AG04450 (cell line): ENCODE measurements at places on chromosomes 3 and 15.

- no peak for DNase-seq
These were observed 12.7 kb upstream of the FGD5 start for GRCh38 chr3:14805961-14806537.

GRCh38 chr3:25547103-25547502, 117.6 kb downstream of the TOP2B start:
- DNase-seq, result no peak

DNA sequence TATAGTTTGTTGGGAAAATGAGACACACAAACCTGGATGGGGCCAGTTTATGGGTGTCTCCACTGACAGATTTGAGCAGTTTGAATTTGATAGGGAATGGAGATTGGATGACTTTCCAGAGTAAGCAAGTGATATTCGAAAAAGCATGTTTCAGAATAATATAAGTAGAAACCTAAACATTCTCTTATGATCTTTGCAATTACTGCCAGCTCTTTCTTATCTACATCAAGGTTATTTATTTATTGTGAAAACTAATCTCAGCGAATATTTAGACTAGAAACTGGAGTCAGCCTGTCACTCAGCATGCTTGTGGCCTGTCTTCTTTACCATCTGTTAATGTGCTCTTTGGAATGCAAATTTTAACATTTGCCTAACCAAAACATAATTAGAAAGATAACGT, 57.8 kb upstream of the SPPL2A start:
- no peak for DNase-seq

GRCh38 chr3:16088496-16088895, 86.0 kb upstream of the GALNT15 start:
- no peak for DNase-seq

GRCh38 chr15:27587810-27588209, 511.3 kb downstream of the OCA2 start:
- no peak for DNase-seq

GRCh38 chr3:132396255-132396654, 21.0 kb upstream of the DNAJC13 start:
- DNase-seq, result no peak
